Kasumi-1 (cell line): ENCODE measurements at places on chromosomes 4 and X.

DNA sequence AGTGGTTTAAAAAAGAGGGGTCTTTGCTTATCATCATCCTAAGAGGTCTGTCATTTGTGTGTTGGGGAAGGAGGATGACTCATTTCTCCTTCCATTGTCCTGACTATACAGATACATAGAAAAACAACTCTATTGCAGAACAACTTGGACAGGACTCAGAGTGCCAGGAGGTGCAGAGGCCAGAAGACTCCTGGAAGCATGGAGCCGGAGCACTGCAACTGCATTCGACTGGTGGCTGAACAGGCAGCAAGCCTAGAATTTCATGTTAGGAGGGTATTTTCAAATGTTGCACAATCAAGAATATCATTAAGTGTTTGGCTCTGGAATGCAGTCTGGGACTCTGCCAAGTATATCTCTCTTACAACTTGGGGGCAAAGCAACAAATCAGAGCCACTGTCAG lies 35.0 kb upstream of the MAML3 start:
- no peak for DNase-seq

- no peak for DNase-seq
These were observed 43.1 kb upstream of the LSM6 start for GRCh38 chr4:146132445-146132844.

DNA sequence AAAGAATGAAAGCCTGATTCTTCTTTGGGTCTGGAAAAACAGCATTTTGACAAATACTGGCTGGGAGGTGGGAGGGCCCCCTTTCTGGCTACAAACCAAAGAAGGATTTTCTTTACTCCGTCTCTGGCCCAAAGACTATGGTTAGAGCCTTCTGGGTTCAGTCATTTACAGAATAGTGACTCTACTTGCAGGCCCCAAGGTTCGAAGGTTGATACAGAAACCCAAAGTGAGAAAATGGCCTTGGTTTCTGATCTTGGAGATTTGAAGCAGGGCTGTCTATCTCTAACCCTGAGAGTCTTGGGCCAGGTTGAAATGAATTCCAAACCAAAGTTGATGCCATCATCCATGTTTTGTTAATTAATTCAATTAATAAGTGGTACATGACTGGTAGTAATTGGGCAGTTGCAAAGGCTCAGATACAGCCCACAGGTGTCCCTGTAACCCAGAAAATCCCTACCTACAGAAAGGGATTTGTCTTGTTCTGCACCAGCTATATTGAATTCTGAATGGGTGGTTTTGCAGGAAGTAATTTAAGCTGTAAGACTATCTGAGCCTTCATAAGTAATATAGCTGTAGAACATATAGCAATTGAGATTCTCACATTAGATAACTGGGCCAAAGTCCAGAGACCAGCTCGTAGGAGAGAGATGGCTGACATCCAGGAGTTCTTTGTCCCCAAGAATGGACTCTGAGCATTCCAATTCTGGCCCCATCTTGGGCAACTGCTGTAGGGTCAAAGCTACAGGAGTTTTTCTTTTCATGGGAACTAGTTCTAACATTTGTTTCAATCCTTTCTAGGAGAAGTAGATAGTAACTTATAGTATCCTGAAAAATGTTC lies 34.5 kb downstream of the CHRNA9 start:
- DNase-seq: no peak

DNA sequence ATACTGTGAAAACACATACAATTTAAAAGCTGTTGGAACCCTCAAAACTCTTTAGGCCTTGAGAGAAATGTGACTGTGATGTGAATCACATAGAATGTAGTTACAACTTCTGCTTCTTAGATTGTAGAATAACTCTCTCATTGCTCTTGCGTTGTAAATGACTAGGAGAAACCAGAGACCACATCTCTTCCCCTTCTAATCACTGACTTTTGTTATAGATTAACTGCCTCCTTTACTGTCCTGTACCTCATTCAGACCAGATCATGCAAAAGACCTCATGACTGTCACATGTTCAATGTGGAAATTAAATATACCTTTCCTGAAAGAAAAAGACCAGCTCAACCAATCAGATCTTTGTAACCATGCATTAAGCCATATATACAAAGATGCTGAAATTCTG lies 43.2 kb upstream of the NEIL3 start:
- DNase-seq: no peak

- peak; percentile 4 for DNase-seq
These were observed 406.3 kb upstream of the CPEB2 start for GRCh38 chr4:14596028-14596427.

- no peak for DNase-seq
These were observed 94.3 kb downstream of the TEX13A start for GRCh38 chrX:105126201-105126600.

- DNase-seq: no peak
These were observed 469 bp downstream of the IRS4 start for GRCh38 chrX:108735679-108736508.

- no peak for DNase-seq
These were observed 133.9 kb upstream of the CXorf66 start for GRCh38 chrX:140099221-140099620.

GRCh38 chrX:15973946-15974345 lies 119.3 kb upstream of the AP1S2 start:
- no peak for DNase-seq

GRCh38 chr4:121353213-121353612 lies 27.6 kb downstream of the QRFPR start:
- DNase-seq: no peak

DNA sequence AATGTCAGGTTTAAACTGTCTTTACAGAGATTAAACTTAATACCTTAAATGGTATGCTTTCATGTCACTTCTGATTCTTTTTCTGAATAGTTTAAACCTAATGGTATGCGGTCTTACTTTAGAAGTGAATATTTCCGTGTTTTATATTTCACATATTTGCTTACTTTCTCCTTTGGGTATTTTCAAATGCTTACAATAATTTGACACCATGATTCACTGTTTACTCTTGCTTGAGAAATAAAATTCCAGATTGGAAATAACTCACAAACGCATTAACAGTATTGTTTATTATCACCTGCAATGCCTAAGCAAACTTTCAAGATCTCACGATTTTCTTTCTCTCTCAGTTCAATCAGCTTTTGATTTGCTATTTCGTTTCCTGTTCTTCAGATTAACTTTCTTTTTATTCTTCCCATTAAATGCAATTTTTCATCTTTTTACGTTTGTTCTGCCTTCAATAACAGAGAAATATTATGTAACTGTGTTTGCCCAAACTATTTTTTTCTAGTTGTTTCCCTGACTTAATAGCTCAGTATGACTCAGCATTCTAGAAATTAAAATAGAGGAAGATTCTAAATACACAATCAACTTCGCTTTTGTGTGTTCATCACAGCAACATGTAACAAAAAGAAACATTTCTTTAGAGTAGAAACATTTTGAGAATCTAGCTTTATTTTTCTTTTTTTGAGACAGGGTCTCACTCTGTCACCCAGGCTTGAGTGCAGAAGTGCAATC lies 955.5 kb upstream of the PRKX start:
- DNase-seq: no peak

DNA sequence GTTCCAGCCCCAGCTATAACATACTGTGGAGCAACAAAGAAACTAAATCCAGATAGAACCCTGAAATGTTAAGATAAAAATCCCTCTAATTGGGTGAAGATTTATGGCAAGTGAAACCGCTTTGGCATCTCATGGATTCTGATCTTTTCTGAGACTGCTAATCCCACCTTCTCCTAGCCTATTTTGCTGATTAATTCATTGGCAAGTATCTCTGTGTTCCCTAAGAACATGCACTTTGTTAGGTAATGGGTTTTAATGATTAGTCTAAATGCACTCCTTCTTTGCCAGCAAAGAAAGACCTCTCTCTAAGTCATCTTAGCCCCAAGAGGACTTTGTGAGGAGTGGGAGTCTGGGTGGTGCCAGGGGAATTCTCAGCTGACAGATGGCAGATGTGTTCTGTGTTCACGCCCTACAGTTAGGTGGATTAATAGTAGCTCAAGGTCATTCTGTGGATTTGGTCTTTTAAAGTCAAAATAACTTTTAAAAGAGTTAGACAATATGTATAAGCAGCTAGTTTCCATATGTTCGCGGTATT lies 171.3 kb downstream of the UNC5C start:
- no peak for DNase-seq

DNA sequence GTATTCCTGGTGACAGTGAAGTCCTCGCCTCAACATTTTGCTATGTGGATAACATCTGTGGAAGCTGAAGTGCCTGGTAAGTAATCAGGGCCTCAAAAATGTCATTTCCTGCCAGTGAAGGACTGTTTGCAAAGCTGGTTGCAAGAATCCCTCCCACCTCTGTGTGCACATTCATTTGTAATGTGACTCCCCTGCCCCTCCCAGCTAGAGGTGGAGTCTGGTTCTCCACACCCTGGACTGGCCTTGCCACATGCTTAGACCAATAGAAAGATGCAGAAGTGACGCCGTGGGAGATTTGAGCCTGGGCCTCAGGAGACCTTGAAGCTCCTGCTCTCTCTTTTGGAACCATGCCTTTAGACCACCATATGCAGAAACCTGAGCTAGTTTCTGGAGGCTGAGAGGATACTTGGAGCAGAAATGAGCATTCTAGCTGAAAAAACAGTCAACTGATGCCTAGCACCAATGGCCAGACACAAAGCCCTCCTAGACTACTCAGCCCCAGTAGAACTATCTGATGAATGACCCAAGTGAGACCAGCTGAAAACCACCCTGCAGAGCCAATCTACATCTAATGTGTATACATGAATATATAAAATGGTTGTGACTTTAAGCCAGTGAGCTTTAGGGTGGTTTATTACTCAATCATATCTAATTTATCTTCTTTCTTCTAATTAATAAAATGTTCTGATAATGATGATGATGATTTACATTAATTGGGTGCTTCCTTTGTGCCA lies 47.8 kb upstream of the CRMP1 start:
- peak; percentile 4 for DNase-seq

- DNase-seq: no peak
These were observed 7.7 kb downstream of the GEMIN8 start for GRCh38 chrX:14022019-14022418.

GRCh38 chr4:89008166-89008565 lies 48.8 kb downstream of the FAM13A start:
- no peak for DNase-seq

DNA sequence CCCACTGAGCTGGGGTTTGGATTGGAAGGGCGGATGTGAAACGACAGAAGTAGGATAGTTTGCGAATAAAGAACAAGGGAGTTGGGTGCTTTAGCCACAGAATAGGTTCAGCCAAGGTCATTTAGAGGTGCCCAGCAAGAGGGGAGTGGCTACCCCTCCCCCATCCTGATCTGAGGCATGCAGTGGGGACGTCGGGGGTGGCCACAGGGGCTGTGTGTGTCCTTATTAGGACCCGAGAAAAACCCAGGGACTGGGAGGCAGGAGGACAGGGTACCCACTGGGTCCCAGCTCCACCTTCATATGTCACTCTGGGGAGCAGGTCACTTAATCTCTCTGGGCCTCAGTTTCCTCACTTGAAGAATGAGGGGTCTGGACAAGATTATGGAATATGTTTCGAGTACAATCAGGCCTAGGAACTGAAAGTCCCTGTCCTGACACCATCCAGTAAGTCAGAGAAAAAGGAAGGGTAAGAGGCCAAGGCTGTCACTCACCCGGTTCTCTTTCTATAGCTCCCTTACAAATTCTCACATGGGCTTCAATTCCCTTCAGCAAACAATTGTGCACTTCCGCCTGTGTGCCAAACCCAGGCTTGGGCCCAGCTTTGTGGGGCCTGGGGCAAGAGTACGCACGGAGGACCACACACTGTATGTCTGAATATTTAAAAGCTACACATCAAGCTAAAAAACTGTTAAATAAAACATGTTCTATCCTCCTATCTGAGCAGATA lies 4.2 kb upstream of the NYX start:
- no peak for DNase-seq

DNA sequence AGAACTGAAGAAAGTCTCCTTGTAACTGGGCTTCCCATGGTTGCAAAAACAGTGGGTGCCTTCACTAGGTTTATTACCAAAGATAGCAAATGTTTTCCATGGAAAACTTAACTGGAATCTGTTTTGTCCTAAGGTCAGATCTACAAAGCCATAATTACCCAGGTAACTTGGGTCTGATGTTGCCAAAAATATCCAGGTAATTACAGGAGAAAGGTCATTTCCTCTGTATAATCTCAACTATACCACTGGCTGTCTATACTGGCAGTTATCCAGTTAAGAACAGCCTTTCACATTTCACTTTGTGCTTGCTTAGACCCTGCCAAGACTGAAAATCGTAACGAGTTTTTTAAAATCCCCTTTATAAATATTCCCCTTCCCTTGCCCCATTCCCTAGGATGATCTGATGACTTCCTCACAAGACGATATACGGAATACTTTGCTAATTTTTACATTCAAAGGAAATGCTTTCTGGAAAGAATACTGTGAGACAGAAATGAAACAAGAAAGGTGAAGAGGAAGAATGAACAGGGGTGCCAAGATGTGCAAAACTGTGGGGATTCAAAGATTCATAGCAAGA lies 105.5 kb downstream of the MAML3 start:
- DNase-seq: no peak

- DNase-seq: no peak
These were observed 23.7 kb downstream of the PLS3 start for GRCh38 chrX:115584696-115585095.

DNA sequence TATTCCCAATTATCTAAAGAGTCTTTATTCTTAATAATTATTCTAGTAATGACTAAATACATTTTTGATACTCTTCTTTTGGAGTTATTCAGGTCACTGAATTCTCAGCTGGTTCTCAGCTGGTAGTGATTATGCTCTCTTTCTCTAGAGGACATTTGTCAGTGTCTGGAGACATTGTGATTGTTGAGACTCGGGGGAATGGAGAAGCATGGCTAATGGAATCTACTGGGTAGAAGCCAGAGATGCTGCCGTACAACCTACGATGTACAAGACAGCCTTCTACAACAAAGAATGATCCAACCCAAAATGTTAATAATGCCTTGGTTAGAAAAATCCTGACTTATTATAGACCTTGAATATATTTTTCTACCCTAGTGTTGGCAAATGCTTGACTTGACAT lies 149.2 kb upstream of the ANKRD50 start:
- DNase-seq: no peak

DNA sequence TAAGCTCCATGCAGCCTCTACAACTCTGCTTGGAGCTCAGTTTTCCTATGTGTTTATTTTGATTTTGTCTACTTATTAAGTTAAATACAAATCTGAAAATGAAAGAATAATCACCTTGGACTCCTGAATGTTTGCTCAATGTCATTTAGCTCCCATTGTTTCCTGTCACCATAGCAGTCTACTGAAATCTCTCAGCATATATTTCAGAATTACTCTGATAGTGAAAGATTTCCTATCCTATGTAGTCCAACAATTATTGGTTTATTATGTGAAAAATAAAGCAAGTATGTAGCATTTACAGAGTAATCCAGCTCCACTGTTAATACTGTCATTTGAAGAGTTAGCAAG lies 168.4 kb downstream of the CBR4 start:
- DNase-seq: no peak

GRCh38 chrX:118717678-118718391 lies 9.6 kb upstream of the IL13RA1 start:
- DNase-seq: peak; percentile 38

DNA sequence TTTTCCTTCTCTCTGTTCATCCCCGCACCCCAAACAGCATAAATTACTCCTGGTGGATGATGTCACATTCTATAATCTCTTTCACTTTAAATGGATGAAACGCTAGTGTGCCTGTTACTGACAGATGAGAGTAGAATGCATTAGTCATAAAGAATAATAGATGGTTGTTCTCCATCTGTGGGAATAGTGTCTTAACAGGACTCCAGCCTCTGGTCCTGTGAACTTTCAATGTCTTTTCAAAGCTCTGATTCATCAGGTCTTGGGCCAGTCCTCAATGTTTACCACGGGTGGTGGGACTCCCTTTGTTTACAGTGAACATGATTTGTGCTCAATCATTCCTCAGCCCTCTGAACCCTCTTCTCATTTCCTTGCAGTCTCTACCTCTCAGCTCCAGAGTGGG lies 182.6 kb downstream of the GABRB1 start:
- no peak for DNase-seq

GRCh38 chrX:39161611-39162255 lies 360.5 kb downstream of the MID1IP1 start:
- DNase-seq: no peak
